Activated CD8-positive, alpha-beta memory T cell treated with anti-CD3 and anti-CD28 coated beads, Interleukin-2, amount 10 ng/mL, durations not matched to agents 7 days and 5 days (primary cell): ENCODE measurements at places on chromosomes 3 and 15. TPM values are rescaled to one million over a fixed set of nuclear protein-coding genes. Genes with fewer than 3 reads are reported as not detected.

The PTX3 gene
- not detected for total RNA-seq

The FBXW12 gene
- total RNA-seq, result not detected

The OR5K2 gene
- total RNA-seq, result not detected

The MST1 gene
- total RNA-seq, result 9.3 TPM

The LSM3 gene
- total RNA-seq, result 16.5 TPM

The NRG4 gene
- total RNA-seq, result not detected

The IQCF5 gene
- not detected for total RNA-seq

DNA sequence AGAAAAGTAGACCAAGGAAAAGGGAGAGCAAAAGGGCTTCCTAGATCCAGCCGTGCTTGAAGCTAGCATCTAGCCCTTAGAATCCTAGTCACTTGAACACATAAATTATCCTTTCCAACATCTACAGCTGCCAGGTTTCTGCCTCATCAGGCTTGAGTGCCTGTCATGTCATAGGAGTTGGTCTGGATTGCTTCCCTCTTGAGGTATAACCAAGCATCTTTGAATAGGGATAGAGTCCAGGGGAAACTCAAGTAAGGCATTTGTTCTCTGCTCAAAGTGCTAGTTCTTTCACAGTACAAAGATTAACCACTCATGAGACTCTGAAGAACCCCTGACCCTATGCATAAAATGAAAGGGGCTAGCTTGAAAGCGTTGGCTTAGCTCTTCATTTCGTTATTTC is 72.3 kb downstream of the SLCO3A1 start:
- no peak overlapping the region for H3K27ac ChIP-seq
- DNase-seq, result no peak
- no peaks in the 10 kb centered on the region for H3K36me3 ChIP-seq
- H3K4me1 ChIP-seq, result peaks cover 7% of the 10 kb centered on the region

DNA sequence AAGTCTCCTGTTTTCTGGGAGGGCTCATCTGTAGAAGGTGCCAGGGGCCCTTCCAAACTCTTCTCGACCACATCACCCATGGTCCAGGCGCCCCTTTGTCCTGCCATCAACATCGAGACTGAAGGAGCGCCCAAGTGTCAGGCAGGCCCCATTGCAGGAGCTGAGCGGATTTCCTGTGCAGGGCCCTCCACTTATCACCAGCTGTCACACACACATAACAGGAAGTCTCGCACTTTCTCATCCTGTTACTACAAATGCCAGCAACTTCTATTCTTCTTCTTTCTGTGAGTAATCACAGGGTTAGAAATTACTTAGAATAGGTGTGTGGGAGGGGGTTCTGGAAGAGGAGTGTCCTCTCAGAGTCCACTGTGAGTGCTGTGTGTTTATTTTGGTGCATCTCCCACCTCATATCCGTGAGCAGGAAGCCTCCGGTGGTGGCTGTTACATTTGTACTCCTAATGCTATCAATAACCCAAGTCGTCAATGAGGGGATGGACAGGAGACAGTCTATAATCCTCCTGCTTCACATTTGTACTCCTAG is at the start of gene KLHL6:
Gene KLHL6, minus strand, starts transcription at position 166 of the 541 bp plus-strand sequence. Its CDS starts 53 bp downstream, at position 113.
- peak within 1 kb of the TSS; percentile 90 for H3K4me3 ChIP-seq
- peak within 1 kb of the TSS; percentile 98 for H3K27ac ChIP-seq
- peaks cover 14% of the 10 kb centered on the region for H3K36me3 ChIP-seq
- peaks cover 57% of the 10 kb centered on the region for H3K4me1 ChIP-seq
- no peaks in the 10 kb centered on the region for H3K27me3 ChIP-seq

DNA sequence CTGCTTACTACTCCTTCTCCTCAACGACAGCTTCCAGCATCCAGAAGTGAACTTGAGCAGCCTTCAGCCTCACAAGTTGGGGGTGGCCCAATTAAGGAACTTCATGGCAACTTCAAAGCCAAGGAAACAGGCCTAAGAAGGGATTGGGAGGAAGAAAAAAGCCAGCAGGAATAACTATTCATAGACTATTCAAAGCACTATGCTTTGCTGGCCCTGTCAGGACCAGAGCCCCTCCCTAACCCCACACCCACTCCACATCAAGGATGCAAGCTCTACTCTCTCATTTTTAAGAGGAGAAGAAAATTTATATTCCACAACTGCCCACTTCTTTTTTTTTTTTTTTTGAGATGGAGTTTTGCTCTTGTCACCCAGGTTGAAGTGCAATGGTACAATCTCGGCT is 10.0 kb upstream of the PRKAR2A start:
- peaks cover 18% of the 10 kb centered on the region for H3K36me3 ChIP-seq
- no peak overlapping the region for H3K4me3 ChIP-seq
- H3K27ac ChIP-seq, result peak overlapping the region; percentile 45
- peaks cover 7% of the 10 kb centered on the region for H3K4me1 ChIP-seq
- DNase-seq, result no peak
- no peaks in the 10 kb centered on the region for H3K27me3 ChIP-seq

- no peak overlapping the region for H3K4me3 ChIP-seq
- H3K27me3 ChIP-seq, result no peaks in the 10 kb centered on the region
- no peak overlapping the region for H3K27ac ChIP-seq
- no peaks in the 10 kb centered on the region for H3K36me3 ChIP-seq
- DNase-seq, result no peak
Measured at GRCh38 chr3:146339349-146339748, 88.4 kb upstream of the PLSCR4 start.

- peaks cover 19% of the 10 kb centered on the region for H3K4me1 ChIP-seq
- H3K36me3 ChIP-seq, result no peaks in the 10 kb centered on the region
- H3K4me3 ChIP-seq, result peak overlapping the region; percentile 32
- DNase-seq, result no peak
- peaks cover 81% of the 10 kb centered on the region for H3K27me3 ChIP-seq
Measured at GRCh38 chr3:128489674-128489926, 3.4 kb downstream of the GATA2 start.

DNA sequence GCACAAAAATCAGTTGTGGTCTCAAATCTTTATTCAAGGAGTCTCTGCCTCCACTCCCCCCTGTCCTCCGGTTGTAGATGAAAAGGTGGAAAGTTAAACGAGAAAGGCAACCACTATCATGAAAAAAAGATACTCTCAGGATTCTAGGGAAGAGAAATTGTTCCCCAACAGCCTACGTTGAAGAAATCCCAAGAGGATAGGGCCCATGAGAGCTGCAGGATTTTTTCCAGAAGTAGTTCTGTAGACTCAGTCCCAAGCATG is 14.3 kb downstream of the ZIC1 start:
- no peak overlapping the region for H3K27ac ChIP-seq
- H3K4me1 ChIP-seq, result peaks cover 2% of the 10 kb centered on the region
- peaks cover 62% of the 10 kb centered on the region for H3K27me3 ChIP-seq
- no peak for DNase-seq
- H3K4me3 ChIP-seq, result no peak overlapping the region

GRCh38 chr3:59192473-59192872 is 142.6 kb upstream of the CFAP20DC start:
- H3K4me1 ChIP-seq, result no peaks in the 10 kb centered on the region
- peaks cover 8% of the 10 kb centered on the region for H3K27me3 ChIP-seq
- no peak for DNase-seq
- no peaks in the 10 kb centered on the region for H3K36me3 ChIP-seq

- no peak overlapping the region for H3K27ac ChIP-seq
- H3K36me3 ChIP-seq, result no peaks in the 10 kb centered on the region
- H3K4me3 ChIP-seq, result no peak overlapping the region
- H3K27me3 ChIP-seq, result no peaks in the 10 kb centered on the region
Measured at GRCh38 chr3:23113455-23114171, 89.5 kb upstream of the UBE2E2 start.

DNA sequence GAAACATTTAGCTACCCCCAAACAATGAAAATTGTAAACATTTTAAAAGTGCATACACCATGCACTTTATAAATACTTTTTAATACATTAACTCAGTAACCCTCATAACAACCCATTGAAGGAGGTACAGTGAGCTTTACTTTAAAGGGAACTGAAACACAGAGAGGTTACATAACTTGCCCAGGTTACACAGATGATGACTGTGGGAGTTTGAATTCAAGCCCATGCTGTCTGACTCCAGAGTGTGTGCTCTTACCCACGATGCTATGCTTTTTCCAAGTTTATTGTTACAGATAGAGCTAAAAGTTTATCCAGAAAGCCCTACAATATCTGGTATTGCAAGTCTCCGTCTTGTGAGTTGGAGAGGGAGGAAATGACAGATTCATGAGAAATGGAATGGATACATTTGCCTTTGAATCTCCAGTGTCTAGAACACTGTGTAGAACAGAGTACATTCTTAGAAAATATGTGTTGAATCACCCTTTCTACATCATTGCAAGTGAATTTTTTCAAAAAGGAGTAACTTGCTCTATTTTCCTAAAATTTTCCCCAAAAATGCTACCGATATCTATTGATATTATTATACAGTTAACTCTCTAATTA is 428.3 kb downstream of the NAALADL2 start:
- H3K36me3 ChIP-seq, result no peaks in the 10 kb centered on the region
- no peak overlapping the region for H3K27ac ChIP-seq
- DNase-seq, result no peak
- no peaks in the 10 kb centered on the region for H3K4me1 ChIP-seq
- no peak overlapping the region for H3K4me3 ChIP-seq
- H3K27me3 ChIP-seq, result no peaks in the 10 kb centered on the region

GRCh38 chr3:125077864-125078263 is 22.1 kb upstream of the HEG1 start:
- H3K4me3 ChIP-seq, result no peak overlapping the region
- DNase-seq, result no peak
- peaks cover 6% of the 10 kb centered on the region for H3K4me1 ChIP-seq

DNA sequence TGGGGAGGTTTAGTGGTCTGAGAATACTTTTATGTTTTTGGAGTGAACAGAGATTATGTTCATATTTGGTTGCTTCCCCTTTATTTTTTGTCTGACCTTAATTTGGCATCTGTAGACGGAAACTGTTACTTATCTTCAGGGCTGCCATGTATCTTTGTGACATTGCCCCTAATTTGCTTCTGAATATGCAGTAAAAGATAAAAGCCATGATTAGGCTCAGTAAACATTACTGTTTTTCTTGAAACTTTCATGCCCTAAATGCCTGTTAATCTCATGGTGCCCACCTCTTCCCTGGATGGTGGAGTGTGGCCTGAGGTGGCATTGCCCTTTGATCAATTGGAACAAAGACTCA is 106.7 kb downstream of the C3orf70 start:
- H3K27me3 ChIP-seq, result no peaks in the 10 kb centered on the region
- H3K4me3 ChIP-seq, result no peak overlapping the region
- no peak for DNase-seq
- H3K36me3 ChIP-seq, result peaks cover 29% of the 10 kb centered on the region
- no peaks in the 10 kb centered on the region for H3K4me1 ChIP-seq
- H3K27ac ChIP-seq, result no peak overlapping the region

DNA sequence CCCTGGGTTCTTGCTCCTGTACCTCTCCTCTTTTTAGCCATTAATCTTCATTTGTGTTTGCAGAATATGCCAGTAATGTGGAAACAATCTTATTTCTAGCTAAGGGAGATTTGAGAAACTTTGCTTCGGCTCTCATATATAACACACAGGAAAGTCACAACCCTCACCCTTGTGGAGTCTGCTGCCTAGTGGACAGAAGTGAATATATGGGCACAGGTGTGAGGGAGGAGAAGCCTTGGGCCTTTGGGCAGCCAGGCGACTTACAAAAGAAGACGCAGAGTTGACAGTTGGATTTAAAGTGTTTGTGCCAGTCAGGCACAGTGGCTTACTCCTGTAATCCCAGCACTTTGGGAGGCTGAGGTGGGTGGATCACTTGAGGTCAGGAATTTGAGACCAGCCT is 181.8 kb upstream of the TBL1XR1 start:
- H3K4me3 ChIP-seq, result no peak overlapping the region
- H3K36me3 ChIP-seq, result peaks cover 5% of the 10 kb centered on the region
- DNase-seq, result no peak
- H3K27me3 ChIP-seq, result no peaks in the 10 kb centered on the region

- no peak overlapping the region for H3K27ac ChIP-seq
- DNase-seq, result no peak
- no peak overlapping the region for H3K4me3 ChIP-seq
- H3K36me3 ChIP-seq, result no peaks in the 10 kb centered on the region
- H3K27me3 ChIP-seq, result peaks cover 9% of the 10 kb centered on the region
Measured at GRCh38 chr3:192835818-192836815, 81.5 kb downstream of the MB21D2 start.

DNA sequence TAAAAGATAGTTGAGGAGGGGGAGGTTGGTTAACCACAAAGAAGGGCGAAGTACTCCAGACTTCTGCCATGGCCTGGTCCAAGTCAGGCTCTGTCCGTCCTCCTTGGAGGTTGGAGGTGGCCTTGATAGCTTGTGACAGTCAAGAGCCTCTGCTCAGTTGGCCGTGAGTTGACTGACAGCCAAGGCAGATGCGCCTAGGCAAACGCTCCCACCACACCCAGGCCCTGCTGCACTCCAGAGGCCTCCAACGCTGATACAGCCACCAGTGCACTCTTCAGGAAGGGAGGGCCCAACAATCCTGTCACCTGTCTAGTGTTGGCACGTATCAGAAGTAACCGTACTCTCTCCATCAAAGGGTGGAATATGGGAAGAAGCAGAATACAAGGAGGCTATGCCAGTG is 9.3 kb downstream of the RBPMS2 start:
- H3K4me3 ChIP-seq, result no peak overlapping the region
- H3K27me3 ChIP-seq, result peaks cover 5% of the 10 kb centered on the region
- H3K27ac ChIP-seq, result no peak overlapping the region
- DNase-seq, result no peak
- H3K4me1 ChIP-seq, result peaks cover 4% of the 10 kb centered on the region
- H3K36me3 ChIP-seq, result no peaks in the 10 kb centered on the region

GRCh38 chr3:191120447-191121298 is 78.4 kb upstream of the OSTN start:
- H3K27ac ChIP-seq, result no peak overlapping the region
- H3K36me3 ChIP-seq, result no peaks in the 10 kb centered on the region
- H3K4me3 ChIP-seq, result no peak overlapping the region
- H3K4me1 ChIP-seq, result no peaks in the 10 kb centered on the region
- H3K27me3 ChIP-seq, result no peaks in the 10 kb centered on the region
- no peak for DNase-seq

DNA sequence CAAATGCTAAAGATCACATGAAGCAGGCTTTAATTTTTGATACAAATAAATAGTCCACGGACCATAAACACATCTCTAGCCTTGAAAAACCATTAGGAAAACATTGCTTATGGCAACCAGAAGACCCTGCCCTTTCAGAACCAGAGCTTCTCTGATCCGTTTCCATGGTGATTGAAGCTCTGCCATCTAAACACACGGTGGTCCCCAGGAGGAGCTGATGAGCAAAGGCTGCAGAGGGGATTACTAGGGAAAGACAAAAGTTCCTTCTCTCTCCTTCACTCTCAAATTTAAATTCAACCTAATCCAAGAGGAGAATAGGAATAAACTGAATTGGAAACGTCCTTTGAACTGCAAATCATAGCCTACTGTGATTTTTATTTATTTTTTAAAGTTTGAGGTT is 122.0 kb upstream of the ATP10A start:
- H3K27me3 ChIP-seq, result peaks cover 5% of the 10 kb centered on the region
- no peak overlapping the region for H3K27ac ChIP-seq
- H3K4me3 ChIP-seq, result no peak overlapping the region
- H3K4me1 ChIP-seq, result no peaks in the 10 kb centered on the region

DNA sequence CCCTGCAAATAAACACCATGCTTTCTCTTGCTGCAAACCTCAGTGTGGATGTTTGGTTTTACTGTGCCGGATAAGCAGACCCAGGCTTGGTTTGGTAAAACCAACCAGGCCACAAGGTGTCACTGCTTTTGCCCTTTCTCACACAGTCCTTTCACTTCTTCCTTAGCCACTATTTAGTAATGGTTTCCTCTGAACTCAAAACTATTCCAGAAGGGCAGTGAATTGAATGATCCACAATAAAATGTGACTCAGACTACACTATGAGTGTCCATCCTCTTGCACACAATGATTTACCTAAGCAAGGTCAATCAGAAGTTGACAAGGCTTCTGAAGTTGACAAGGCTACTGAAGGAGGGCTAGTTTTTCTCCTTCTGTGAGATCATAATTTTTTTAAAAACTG is 552.4 kb upstream of the CCDC54 start:
- DNase-seq, result no peak
- peaks cover 3% of the 10 kb centered on the region for H3K27me3 ChIP-seq
- H3K36me3 ChIP-seq, result no peaks in the 10 kb centered on the region
- H3K27ac ChIP-seq, result no peak overlapping the region
- no peak overlapping the region for H3K4me3 ChIP-seq
